ENCODE measurements at places on chromosomes 3 and 15.

- DNase-seq: no peak
These were observed 759 bp upstream of the ARID3B start for GRCh38 chr15:74540161-74540760.

- DNase-seq: no peak
These were observed 193.5 kb upstream of the SLITRK3 start for GRCh38 chr3:165389653-165390052.

DNA sequence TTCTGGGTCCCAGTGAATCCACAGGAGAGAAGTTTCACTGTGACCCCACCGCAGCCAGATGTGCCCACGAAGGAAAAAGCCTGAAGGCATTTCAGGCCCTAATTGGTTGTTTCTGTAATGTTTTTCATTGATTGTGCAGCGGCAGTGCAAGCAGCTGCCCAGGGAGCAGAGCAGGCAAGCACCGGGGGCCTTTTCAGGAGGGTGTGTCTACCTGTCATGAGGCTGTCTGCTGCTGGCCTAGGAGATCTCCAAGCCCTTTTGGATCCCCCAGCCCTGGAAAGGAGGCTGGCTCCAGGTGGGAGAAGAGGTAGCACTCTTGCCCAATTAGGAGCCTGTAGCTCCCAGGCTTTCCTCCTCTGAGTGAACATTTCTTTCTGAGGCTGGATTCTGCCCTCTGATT, 108.8 kb downstream of the EPHB1 start:
- peak; percentile 25 for DNase-seq

DNA sequence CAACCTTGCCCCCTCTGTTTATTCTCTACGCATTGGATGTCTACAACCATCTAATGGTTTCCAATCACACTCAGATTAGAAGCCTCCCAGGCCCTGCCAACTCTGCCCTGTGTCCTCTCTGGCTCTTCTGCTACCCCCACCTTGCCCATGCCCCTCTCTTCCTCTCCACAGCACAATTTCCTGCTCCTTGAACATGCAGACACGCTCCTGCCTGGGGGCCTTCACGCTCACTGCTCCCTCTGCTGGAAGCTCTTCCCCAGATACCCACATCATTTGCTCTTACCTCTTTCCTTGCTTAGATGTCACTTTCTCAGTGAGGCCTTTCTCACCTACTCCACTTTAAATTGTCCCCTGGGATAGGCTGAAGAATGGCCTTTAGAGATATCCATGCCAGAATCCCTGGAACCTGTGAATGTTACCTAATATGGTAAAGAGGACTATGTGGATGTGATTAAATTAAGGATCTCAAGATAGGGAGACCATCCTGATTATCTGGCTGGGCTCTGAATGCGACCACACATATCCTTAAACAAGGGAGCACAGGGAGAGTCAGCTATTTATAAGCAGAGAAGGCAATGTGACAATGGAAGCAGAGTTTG, 9.9 kb downstream of the KY start:
- peak; percentile 17 for DNase-seq

DNA sequence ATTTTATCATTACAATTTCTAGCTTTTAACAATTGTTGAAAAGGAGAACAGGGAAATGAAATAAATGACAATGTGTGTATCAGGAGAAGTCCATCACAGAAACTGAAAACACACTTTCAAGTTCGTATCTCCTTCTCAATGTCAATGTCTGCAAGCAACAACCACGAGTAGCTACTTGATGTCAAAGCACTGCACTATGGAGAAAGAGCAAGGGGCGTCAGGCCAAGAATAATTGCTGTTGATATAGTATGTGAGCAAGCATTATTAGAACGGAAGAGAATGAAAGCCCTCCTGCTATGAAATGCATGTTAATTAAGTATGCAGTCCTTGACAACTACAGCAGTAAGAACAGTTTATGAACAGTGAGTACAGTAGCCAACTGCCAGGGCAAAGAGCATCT, 1250.1 kb downstream of the ZPLD1 start:
- DNase-seq: no peak

DNA sequence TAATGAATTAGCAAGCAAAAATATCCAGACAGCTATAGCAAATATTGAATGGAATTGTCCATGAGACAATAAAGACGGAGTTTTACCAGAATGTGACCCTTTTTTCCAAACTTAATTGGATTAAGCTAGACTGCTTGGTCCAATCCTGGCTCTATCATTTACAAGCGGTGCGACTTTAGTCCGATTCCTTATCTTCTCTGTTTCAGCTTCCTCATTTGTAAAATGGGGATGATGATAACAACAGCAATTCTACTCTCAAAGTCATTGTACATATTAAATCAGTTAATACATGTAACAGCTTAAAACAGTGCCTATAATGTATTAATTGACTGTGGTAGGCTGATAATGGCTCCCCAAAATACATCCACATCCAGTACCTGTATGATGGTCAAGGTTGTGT, 62.1 kb upstream of the CRBN start:
- DNase-seq: no peak

DNA sequence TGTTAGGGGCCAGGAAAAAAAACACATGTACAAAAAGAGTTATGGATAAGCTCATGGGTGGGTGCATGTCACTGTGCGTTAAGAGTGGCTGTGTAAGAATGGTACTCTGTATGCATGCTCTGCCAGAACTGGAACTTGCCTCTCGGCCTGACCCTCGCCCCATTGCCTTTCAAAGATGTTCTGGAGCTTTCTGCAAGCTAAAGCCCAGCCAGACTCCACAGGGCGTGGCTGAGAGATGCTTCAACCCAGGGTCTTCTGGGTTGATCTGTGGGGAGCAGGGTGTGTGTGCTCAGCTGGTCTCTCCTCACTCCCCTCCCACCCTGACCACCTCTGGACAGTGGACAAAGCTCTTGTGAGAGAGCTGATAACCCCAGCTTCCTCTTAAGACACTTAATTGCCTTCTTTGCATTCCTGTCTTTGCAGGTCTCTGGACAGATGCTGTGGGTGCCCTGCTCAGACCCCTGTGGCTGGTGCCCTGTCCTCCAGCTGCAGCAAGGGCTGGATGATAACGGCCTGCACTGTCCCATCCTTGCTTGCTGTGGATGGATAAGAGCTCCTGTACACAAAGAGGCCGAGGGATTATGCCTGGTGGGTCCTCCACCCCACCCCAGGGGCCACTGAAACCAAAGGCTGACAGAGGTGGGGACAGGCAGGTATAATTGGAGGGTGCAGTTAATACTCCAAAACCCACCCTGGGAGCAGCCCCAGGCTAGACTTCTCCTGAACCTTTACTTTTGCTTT, 28.7 kb downstream of the ALDH1L1 start:
- DNase-seq: no peak

DNA sequence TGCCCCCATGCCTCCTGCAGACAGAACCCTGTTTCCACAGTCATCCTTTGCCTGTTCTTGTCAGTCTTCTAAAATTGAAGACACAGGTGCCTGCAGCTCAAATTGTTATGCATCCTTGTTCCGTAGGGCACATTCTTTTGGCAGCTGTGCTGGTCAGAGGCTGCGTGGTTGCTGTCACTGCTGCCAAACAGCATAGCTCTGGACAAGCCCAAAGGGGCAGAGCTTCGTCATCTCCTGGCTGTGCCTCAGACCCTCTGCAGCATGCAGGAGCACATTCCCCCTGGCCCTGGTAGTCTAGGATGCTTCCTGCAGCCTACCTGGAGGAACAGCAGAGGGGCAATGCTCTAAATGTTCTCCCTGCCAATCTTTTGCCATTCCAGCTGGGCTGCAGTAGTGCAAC, 2.1 kb upstream of the FBXL22 start:
- no peak for DNase-seq

DNA sequence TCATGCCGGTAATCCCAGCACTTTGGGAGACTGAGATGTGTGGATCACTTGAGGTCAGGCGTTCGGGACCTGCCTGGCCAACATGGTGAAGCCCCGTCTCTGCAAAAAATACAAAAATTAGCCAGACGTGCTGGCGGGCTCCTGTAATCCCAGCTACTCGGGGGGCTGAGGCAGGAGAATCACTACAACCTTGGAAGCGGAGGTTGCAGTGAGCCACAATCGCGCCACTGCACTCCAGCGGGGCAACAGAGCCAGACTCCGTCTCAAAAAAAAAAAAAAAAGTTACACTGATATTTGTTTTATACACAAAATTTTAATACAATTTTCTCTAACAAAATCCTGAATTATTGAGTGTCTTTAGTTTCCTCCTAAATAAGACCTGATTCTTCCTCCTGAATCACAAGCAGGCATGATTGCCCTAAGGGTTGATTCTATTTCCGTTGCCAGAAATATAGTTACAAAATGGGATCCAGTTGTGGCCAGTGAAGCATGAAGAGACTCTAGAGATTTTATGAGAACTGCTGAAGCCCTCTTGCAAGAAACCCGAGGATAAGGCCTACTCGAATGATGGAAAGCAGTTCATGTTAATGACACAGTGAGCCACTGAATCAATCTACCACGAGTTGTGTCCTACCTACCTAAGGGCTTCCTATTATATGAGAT, 9.6 kb upstream of the SMARCC1 start:
- no peak for DNase-seq

DNA sequence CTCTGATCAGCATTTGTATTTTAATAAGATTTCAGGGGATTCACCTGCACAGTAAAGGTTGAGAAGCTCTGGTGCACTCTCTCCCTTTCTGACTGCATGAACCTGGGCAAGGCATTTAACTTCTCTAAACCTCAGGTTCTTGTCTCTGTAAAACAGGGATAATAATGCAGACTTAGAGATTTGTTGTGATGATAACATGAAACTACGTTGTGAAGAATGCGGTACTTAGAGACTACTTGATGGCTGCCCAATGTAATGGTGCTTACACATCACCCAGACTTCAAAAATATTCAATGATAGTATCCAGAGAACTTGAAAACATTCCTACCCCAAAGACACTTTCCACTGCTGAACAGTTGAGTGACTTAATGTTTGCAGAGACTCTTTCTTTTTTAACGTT, 19.8 kb upstream of the TNFSF10 start:
- DNase-seq: no peak

DNA sequence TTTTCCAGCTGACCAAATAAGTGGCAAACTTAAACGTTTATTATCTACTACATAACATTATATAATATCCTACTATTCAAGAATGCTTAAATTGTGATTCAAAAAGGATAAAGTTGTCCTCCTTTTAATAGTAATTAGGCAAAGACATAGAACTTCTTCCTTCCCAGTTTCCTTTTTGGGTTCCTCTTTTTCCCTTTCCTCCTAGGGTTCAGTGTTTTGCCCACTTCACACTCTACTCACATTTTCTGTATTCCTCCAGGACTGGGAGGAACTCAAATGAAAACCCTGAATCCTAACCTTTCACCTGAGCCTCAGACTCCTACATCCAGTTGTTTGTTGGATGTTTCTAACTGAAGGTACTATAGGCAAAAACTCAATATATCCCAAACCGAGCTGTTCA, 132.5 kb downstream of the PEAK1 start:
- no peak for DNase-seq

DNA sequence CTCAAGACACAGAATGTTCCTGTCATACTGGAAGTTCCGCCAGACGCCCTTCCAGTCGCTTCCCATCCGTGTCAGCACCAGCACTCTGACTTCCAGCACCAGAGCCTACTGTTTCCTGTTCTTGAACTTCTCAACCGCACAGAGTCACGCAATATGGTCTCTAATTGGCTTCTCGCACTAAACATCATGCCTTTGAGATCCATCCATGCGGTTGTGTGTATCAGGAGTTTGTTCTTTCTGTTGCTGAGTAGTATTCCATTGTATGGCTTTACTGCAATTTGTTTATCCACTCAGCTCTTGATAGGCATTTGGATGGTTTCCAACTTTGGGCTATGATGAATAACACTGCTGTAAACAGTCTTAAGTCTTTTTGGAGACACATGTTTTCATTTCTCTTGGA, 112.1 kb downstream of the LRRK1 start:
- no peak for DNase-seq

GRCh38 chr3:69324362-69325025, 61.4 kb downstream of the FRMD4B start:
- no peak for DNase-seq

- DNase-seq: no peak
These were observed 386.0 kb downstream of the EPHA6 start for GRCh38 chr3:97200387-97200786.

- no peak for DNase-seq
These were observed 353.0 kb downstream of the PLOD2 start for GRCh38 chr3:145807990-145808389.

DNA sequence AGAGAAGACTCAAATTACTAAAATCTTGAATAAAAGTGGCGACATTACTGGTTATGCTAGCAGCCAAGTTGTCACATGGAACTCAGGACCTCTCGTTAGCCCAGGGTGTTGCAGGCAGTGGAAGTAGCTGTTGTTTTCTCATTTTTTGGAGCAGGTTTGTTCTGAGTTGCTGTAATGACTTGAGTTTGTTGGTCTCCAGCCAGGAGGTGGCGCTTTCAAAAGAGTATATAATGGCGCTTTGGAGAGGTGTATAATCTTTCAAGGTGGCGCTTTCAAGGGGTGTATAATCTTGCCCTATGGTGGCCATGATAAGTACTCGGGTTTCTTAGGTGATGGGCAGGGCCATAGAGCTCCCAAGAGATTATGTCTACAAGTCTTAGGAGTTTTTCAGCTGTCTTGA, 632.7 kb downstream of the NTRK3 start:
- no peak for DNase-seq

- no peak for DNase-seq
These were observed 1043.1 kb downstream of the NAALADL2 start for GRCh38 chr3:175902226-175902625.

GRCh38 chr3:187679638-187680396, 9.6 kb upstream of the SST start:
- DNase-seq: peak; percentile 49

Measured in right kidney (tissue), 9 donors.